ENCODE measurements at places on chromosomes 4 and X.

GRCh38 chr4:64738240-64738639 is 329.0 kb upstream of the TECRL start:
- no peak for DNase-seq

GRCh38 chr4:133245226-133245625 is 96.1 kb downstream of the PCDH10 start:
- no peak for DNase-seq

DNA sequence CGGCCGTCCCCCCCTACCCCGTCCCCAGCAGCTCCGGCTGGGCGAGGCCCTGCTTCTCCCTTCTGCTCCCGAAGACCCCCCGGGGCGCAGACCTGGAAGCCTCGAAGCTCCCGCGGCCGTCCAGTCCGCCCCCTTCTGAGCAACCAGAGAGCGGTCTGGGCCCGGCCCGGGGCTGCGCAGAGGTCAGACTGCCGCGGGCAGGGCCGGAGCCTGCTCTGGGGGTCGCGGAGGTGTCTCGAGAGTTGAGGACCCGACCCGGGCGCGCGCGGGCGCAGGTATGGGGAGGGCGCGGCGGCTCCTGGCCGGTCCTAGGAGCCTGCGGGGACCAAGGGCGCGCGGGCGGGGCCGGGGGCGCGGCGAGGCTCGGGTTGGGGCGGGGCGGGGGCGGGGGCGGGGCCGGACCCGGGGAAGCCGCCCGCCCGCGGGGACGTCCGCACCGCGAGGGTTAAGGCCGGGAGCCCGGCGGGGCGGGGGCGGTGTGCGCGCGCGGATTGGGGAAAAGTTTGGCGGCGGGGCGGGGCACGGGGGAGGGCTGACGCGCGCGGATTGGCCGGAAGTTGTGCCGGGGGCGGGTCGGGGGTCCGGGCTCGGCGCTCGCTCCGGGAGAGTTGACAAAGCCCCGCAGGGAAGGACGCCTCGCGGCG is at the start of gene FGFRL1:
Gene FGFRL1 (plus strand): TSS at position 605 of the 644 bp plus-strand sequence. CDS start 860 bp downstream, outside the sequence.
- DNase-seq: peak; percentile 86

DNA sequence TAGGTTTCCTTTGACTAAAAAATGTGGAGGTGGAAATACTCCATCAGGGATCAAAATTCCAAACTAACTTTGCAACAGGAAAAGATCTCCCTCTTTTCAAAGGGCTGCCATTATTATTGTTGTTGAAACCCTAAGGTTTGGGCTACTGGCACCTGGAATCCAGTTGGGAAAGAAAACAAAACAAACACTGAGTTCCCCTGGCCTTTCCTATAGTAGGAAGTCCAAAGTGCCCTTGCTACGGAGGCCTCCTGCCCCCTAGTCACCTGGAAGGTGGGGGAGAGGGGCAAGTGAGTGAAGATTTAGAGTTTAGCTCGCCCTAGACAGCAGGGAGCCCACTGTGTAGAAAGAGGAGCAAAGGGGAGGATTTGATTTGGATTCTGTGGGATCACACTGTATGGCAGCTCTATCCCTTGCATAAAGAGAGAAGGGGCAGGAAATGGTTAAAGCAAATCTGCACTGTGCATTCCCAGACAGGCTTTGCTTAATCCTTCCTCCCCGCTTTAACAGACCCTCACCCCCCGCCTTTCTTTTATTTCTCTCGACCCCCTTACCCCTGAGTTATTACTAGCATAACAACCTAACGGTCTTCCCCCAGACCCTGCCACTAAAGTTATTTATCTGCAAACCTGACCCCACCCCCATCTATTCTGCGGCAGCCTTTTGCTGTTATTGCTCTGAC is 627 bp upstream of the FAT4 start:
- no peak for DNase-seq

DNA sequence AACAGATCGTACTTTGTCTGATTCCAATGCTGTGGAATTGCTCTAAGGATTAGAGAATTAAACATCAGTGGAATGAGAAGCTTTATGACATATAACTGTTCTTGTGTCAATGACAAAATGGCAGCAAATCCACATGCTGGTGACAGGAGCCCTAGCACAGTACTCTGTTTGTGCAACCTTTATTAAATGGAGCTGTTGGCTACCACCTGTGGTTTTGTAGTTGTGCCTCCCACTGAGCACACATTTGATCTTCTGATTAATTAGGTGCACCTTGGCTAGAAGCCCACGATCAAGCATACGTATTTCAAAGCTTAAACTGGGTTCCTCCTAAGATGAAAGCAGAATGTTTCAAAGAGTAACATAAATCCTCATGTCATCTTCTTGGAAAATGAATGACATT is 394.0 kb upstream of the IGFBP7 start:
- DNase-seq: no peak

DNA sequence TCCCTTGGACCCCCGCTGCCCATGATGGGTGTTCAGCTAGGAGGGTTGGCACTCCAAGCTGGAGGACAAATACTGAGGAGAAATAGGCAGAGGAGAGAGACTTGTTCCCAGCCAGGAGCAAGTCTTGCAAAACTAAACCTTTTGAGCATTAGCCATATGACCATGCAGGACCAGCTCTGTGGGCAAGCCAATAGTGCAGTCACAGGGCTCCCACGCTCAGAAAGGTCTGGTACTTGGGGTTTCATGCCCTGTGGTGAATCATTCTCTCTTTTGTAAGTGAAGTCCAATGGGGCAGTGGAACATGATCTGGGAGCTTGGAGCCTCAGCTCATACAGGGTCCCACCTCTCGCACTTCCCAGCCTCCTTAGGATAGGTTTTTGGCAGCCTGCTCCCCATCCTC is 300.9 kb downstream of the BCOR start:
- DNase-seq: no peak

GRCh38 chr4:47914926-47915237 is 499 bp upstream of the NFXL1 start:
- DNase-seq: no peak

- DNase-seq: no peak
Observed at GRCh38 chr4:98584265-98584664, 74.1 kb downstream of the TSPAN5 start.

DNA sequence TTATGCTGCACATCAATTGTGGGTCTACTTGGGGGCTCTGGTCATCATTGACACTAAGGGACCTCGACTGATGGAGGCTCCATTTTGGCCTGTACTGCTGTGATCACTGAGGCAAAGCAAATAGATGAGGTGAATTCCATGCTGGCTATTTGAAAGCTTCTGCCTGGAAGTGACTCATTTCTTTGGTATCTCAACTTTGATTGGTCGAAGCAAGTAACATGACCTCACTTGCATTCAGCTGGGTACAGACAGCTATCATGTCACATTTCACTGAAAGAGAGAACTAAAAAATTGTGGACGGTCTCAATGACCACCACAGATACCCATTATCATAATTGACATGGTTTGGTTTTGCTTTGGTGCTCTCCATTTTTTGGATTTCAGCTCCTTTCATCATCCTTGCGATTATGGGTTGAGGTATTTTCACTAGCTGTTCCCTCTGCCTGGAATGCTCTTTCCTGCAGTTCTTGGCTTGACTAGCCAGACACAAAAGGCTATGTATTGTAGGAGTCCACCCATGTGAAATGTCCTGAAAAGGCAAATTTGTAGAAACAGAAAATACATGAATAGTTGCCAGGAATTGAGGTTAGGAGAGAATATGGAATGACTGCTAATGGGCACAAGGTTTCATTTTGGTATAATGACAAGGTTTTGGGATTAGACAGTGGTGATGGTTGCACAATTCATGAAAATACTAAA is 369.2 kb upstream of the LCORL start:
- no peak for DNase-seq

DNA sequence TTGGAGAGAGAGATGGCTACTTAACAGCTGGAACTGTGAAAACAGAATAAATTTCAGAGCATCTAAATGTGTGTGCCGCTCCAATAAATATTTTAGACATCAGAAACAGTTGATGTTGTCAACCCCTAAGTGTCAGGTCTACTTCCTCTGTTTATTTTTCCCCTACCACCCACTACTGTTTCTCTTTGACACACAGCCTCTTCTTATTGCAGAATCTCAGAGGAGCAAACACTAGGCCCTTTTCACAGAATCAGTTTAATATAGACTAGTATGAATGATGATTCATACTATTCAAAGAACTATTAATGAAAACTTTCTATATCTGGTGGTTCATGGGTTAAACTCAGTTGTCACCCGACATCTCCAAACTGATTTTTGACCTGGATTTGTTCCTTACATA is 33.9 kb downstream of the NAA11 start:
- no peak for DNase-seq

GRCh38 chr4:105998171-105999063 is 103.1 kb downstream of the NPNT start:
- DNase-seq: no peak

- DNase-seq: no peak
Observed at GRCh38 chrX:143601809-143602208, 34.1 kb downstream of the SLITRK4 start.

- no peak for DNase-seq
Observed at GRCh38 chrX:13258052-13258444, 61.8 kb downstream of the ATXN3L start.

DNA sequence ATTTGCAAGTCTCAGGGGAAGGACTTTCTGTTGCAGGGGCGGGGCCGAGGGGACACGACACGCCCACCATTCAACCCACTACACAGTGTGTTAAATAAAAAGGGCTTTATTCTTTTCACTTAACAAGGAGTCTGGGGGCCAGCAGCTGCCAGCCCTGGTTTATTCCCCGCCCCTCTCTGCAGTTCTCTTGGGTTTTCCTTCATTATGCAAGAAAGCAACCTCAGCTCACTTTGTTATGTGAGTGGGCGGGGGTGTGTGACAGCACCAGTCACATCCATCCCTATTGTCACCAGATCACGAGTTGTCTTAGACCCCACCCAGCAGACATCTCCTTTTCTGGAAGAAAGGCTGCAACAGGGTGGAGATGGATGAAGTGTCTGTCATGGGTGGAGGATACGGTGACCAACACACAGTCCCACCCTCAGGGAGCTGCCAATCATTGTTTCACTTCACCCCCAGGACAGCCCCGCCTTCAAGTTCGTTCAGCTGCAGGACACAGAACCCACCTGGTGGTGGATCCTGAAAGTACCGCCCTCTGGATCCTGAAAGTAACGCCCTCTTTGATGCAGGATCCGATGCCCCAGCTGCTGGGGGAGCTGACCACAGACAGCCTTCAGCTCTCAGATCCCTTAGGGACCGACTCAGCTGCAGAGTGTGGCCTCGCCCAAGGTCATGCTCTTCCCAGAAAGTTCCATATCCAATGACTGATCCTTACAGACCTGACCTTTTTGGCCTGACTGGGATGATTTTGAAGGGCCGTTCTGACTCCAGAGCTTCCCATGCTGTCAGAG is 79.6 kb downstream of the SMIM20 start:
- DNase-seq: peak; percentile 12

DNA sequence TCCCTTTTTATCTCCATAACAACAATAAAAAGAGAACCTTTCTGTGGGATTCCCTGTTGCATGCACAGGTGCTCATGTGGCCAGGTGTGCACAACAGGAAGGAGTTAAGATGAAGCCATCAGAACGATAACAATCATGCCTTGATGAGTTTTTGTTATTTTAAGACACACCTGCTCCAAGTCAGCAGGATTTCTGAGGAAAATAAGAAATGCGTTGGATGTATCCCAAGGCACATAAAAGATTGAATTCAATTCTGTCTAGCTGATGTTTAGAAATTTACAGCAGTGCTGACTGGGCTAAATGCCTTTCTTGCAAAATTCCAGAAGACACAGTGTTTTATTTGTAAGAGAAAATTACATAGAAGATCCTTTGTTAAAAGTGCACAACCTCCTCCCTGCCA is 1678.2 kb downstream of the ARAP2 start:
- no peak for DNase-seq

DNA sequence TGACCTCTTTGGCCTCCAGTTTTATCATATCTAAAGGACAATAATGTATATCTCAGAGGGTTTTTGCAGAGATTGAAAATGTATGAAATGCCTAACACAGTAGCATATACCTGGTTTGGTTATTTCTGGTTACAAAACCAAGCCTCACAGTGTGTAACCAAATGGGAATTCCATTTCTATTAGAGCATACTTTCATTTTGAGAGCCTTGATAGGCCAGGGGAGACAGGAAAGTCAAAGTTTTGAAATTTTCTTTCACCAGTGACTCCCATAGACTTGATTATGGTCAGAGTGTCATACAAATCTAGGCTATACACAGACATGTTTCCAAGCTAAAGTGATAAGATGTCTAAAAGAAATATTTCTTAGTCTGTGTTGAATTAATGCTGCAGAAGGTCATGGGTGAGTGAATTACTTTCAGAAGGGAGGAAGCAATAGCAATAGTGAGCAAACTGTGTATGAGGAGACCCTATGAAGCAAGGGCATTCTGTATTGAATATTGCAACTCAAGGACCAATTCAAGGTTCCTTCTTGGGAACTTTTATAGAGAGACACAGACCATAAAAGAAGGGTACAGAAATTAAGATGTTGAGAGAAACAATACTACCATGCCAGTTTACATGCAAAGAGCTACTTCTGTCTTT is 151.1 kb downstream of the PDE5A start:
- DNase-seq: no peak

DNA sequence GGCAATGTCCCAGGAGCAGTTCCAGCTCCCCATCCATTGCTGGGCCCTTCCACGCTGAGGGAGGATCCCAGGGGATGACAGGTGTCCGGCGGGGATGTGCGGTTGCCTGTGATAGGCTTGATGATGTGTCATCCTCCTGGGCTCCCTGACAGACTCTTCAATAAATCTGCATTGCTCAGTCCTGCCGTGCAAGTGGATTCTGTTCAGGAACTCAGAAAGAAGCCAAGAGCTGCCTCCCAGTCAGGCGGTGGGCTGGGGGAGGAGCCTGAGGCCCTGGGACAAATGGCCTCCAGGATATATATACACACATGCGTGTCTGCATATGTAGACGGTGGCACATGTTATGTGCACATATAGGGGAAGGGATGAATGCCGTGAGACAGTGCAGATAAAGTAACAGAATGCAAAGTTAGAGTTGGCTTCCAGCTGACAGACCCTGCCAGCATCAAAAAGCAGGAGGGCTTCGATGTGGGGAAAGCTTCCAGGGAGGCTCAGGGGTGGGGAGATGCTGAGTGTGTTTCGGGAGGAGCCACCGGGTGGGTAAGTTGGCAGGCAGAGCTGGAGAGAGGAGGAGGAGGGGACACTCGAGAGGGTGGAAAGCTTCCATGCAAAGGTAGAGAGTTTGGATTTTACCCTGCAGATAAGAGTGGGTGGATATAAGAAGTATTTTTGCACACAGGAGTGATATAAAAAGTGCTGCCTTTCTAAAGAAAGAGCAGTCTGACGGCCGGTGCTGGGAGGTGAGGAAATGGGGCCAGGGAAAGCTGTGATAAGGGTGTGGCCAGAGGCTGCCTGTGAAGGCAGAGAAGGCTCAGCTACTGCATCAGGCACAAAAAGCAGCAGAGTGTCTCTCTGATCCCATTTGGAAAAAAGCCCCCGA is 28.5 kb upstream of the CRMP1 start:
- no peak for DNase-seq

DNA sequence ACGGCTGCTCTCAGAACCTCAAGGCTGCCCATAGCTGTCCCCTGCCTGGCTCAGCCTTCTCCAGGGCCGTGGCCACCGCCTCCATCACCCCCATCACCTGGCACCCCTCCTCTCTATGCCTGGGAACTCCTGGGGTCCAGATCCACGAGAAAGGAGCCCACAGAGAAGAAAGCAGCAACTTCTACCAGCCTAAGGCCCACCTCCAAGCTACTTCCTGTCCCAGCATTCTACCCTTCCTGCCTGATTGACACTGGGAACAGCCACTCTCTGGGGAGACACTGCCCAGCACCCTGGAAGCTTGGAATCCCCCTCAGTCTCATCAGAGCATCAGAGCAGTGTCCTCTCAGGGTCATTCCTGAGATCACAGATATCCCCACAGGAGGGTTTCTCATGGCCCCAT is 36.9 kb upstream of the PROM1 start:
- no peak for DNase-seq

All from activated CD4-positive, alpha-beta T cell treated with anti-CD3 and anti-CD28 coated beads, Interleukin-2, Interleukin-4, amounts not matched to agents 100 ng/mL and 50 ng/mL, durations not matched to agents 16 hours and 8 hours (primary cell).